Activated CD4-positive, alpha-beta T cell treated with anti-CD3 and anti-CD28 coated beads for 24 hours (primary cell): ENCODE measurements at places on chromosomes 1 and 21.

DNA sequence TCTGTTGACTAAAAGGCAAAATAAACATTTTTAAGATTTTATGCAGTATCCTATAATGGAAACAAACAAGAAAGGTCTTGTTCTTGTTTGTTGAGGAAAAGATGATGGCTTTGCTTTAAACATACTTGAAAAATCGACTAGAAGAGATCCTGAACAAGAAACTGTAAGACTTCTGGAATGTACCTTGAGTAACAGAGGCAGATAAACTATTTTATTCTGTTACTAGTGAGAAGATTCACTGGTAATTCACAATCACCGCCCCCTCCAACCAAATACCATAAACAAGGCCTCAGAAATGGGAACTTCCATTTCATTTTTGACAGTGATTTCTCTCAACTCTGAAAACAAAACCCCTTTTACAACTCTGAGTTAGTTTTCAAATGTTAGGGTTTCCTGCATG is 18.1 kb downstream of the TSEN15 start:
- DNase-seq: no peak

DNA sequence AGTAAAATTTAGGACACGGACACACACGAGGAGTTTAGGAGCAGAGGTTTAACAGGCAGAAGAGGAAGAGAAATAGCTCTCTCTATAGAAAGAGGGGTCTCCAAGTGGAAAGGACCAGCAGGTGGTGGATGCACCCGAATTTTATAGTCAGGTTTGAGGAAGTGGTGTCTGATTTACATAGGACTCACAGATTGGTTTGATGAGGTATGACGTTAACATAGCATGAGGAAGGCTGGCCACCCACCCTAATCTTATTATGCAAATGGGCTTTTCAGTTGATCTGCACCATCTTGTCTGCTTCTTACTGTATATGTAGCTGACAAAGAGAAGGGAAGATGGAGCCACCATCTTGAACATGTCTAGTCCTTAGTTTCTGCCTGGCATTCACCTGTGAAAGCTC is 52.5 kb upstream of the RGS2 start:
- DNase-seq: no peak

DNA sequence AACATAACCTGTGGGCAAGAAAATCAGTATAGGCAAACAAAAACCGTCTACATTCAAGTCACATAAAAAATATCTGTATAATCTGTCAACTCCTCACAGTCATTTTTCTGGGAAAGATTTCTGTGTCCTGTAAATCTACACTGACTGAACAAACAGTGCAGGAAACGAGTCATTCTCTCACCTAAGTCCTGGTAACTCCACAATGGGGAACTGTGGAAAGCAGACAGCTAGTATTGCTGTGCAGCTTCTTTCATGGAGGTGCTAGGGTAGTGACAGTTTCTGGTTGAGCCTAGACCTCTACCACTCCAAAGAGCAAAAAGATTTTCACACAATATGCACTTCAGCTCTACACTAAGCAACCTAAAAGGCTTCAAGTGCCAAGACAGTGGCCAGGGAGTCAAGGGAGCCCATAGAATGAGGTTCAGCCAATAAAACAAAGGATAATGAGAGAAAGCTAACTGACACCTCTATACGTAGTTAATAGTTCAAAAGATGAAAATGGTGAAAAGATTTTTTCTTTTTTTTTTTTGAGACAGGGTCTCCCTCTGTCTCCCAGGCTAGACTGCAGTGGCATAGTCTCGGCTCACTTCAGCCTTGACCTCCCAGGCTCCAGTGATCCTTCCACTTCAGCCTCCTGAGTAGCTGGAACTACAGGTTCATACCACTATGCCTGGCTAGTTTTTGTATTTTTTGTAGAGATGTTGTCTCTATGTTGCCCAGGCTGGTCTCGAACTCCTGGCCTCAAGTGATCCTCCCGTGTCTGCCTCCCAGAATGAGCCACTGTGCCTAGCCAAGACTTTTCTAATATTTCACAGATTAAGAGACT is 5.5 kb downstream of the PTP4A2 start:
- no peak for DNase-seq

GRCh38 chr1:6483761-6484117 is 7.7 kb downstream of the PLEKHG5 start:
- DNase-seq: no peak

GRCh38 chr1:110945626-110946025 is 18.1 kb downstream of the LRIF1 start:
- no peak for DNase-seq

- DNase-seq: no peak
These were observed 163.2 kb upstream of the LRRC7 start for GRCh38 chr1:69404486-69404885.

DNA sequence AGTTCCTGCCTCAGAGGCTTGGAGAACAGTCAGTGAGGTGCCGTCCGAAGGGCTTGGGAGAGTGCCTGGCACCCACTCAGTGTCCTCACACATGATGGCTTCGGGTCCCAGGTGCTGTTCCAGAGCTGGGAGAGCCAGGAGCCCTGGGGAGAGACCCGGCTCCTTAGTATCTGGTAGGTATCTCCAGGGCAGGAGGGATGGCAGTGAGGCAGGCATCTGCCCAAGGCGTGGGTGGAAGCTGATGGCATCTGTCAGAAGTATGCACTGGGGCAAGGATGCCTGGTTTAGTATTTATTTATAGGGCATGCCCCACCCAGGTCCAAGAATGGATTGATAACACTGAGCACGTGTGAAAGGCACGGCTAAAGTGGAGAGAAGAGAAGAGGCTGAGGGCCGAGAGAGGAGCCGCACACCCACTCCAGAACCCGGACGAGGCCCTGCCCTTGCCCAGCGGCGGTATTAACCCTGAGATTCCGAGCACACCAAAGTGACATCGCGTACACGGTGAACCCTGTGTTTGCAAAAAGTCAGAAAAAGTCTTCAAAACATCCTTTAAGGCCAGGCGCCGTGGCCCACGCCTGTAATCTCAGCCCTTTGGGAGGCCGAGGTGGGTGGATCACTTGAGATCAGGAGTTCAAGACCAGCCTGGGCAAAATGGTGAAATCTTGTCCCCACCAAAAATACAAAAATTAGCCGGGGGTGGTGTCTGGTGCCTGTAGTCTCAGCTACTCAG is 2.4 kb downstream of the TP73 start:
- no peak for DNase-seq

GRCh38 chr1:1198423-1199140 is 7.8 kb downstream of the TNFRSF18 start:
- no peak for DNase-seq

DNA sequence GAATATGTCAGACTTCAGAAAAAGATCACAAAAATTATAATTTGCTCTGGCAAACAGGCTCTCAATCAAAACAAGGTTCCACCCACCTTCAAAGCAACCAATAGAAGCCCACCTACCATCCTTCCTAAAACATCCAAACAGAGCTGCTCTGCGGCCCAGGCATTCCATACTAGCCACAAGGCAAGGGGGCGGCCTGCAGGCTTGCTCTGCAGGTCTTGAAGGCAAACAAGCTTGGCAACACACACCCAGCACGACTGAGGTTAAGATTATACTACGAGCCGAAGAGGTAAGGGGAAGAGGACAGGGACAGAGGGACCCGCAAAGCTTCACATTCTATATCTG is 207.3 kb downstream of the SLC45A1 start:
- DNase-seq: no peak

DNA sequence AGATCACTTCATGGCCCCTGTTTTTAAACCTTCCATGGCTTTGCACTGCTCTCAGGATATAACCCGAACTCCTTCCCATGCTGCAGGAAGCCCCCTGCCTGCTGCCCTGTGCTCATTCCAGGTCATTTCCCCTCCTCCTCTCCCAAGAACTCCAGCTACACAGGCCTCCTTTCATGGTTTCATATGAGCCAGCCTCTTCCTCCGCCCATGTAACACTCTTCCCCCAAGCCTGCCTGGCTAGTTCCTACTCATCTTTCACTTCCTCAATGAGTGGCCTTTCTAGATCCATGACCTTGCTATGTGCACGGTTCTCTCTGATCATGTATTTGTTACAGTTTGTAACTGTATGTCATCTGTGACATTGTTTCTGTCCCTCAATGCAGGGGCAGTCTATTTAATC is 3.1 kb upstream of the NCF2 start:
- no peak for DNase-seq

- no peak for DNase-seq
These were observed 43.5 kb upstream of the ATF3 start for GRCh38 chr1:212565079-212565478.

GRCh38 chr1:29683472-29683871 is 447.1 kb downstream of the PTPRU start:
- no peak for DNase-seq
